ENCODE measurements at places on chromosomes 11 and 22.

DNA sequence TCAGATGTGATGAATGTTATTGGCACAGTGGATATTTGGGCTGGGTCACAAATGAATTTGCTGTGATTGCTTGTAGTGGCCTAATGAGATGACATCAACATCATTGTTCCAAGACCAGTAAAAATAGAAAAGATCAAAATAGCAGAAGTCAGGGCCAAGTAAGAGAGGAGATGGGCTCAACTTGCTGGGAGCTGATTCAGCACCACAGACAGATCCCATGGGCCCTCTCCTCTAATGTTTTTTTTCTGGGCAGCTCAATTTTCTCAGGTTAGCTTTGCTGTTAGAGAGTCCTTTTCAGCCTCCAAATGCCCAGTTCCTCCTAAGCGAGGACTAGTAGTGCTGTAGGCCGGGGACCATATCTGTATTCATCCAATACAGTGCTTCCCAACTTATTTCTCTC is 86.0 kb upstream of the IZUMO1R start:
- DNase-seq: no peak

DNA sequence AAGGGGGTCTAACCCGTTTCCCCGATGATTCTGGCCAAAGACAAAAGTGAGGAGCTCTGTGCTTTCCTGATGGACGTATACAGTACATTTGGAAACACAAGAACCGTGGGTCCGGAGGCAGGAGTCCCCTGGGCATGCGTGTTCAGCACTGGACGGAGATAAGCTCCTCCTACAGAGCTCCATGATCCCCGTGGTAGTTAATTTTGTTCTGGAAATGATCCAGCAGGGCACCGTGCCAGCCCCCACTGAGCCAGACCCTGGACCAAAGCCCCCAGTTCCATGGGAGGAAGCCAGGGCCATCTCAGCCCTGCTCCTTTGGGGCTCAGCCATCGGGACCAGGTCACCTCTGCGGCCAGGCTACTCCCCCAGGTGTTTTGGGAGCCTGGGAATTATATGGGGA is 83.3 kb downstream of the TRMU start:
- DNase-seq: no peak

GRCh38 chr11:38594895-38595294 is 1996.9 kb upstream of the RAG2 start:
- no peak for DNase-seq

DNA sequence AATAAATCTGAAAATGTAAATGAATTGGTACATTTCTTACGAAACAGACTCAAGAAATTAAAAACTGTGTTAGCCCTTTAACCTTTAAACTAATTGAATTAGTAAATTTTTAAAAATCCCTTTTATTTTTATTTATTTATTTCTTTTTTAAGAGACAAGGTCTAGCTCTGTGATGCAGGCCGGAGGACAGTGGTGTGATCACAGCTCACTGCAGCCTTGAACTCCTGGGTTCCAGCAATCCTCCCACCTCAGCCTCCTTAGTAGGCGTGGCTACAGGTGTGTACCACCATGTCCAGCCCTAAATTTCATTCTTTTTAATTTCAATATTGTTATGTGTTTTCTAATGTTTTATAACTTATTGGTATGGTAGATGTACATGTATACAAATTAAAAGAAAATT is 72.6 kb downstream of the MYEOV start:
- no peak for DNase-seq

- no peak for DNase-seq
Measured at GRCh38 chr22:47218671-47219070, 456.2 kb downstream of the TBC1D22A start.

DNA sequence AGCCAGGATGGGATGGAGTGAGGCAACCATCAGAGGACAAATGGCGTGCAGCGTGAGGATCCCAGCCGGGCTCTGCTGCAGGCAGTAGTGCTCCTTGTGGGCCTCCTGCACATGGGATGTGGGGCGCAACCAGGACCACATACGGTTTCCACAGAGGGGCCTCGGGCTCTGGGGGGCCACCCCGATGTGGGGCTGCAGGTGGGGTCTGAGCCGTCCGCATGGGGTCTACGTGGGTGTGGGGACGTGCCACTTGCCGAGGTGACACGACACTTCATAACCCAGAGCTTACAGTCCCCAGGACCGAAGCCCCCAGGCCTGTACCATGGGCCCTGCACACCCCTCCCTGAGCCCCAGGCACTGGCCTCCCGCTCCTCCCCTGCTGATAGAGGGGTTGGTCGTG is 10.8 kb downstream of the TTLL8 start:
- DNase-seq: no peak

DNA sequence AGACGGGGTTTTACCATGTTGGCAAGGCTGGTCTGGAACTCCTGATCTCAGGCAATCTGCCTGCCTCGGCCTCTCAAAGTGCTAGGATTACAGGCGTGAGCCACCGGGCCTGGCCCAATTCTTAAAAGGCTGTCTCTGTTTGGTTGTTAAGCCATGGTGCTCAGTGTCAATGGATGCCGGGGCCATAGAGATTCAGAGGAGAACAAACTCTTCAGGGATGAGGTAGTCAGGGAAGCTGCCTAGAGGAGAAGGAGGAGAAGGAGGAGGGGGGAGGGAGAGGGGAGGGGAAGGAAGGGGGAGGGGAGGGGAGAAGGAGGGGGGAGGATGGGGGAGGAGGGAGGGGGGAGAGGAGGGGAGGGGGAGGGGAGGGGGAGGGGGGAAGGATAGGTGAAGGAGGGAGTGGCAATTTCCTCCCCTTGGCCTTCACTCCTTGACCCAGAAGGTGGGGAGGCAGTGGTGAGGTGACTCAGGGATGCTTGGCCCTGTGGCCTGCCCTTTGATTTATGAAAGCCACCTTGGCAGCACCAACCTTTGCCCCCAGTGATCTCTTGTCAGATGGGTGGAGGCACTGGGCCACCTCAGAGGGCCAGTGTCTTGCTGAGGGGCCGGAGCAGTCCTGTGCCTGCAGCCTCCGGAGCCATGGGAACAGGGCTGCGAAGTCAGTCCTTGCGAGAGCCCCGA is at the start of gene C11orf86:
C11orf86 (plus strand) TSS at position 581 of the 681 bp plus-strand sequence; CDS start at position 640, 59 bp downstream.
- DNase-seq: no peak

DNA sequence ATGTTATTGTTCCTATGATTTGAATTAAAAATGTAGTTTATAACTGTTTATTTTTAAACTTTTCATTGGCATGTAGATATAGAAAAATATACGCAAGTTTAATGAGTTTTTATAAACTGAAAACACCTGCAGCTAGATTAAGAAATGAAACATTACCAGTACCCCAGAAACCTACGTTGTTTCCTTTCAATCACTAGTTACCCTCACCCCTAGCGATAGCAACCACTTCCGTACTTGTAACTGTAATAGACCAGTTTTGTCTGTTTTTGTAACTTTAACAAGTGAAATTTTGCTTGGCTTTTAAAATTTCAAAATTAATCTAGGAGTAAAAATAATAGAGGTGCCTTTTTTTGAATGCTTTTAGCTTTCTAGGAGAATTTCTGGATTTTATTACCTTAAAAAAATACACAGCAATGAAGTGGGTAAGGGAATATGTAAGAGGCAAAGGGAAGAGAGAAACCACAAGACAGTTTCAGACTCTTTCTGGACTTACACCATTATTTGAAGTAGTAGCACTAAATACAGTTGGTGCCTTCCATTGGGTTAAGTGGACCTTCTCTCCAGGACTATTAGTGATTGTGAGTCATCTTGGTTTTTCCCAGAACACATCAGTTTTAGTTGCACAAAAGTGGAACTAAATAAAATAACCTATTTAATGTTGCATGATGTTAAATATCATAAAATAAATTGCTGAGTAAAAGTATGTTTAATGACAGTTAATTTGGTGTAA is 18.7 kb upstream of the NAT10 start:
- no peak for DNase-seq

GRCh38 chr11:132814410-132814809 is 717.9 kb downstream of the OPCML start:
- DNase-seq: no peak

GRCh38 chr11:109864151-109864661 is 229.0 kb upstream of the ZC3H12C start:
- DNase-seq: no peak

DNA sequence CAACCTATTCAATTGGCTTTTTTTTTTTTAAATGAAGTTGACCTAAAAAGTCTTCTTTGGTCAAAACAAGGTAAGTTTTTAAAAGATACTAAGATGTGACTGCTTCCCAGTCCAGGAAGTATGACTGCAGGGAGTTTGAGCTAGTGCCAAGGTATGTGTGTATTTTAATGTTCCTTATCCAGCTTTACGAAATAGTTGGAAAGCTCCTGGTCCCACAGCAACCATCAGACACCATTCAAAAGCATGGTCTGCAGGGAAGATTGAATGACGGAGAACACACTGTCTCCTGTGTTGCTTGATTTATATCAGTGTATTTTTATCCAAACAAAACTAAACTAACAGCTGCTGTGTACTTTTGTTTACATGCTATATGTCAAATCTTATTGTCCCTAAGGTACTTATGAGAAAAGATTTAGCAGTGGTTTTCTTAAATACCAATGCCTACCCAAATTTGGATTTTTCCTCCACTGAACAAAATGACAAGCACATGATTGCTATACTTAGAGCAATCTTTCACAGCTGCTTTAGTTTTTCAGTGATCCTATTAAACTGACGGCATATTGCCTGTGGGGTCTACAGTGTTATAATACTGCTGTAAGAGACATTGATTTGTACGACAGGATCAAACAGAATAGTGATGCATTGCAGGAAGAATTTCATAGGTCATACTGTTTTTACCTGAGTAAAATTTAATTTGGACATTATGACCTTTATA is 122.9 kb downstream of the DCDC1 start:
- no peak for DNase-seq

- no peak for DNase-seq
Measured at GRCh38 chr11:123183391-123184099, 11.5 kb downstream of the CLMP start.

DNA sequence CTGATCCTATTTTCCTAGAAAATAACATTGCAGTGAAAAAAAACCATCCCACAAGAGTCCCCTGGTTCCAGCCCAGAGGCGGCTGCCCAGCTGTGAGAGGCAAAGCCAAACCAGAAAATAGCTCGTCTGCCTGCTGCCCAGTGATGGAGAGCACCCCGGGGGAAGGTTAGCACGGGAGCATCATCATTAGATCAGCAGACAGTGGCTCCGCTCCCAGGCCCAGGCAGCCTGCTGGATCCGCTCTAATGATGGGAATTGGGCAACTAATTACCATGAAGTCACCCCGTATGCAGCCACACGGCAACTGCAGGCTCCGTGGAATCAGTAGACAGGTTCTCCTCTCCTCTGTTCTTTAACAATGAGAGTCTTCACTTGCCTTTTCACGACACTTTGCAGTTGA is 17.1 kb upstream of the B3GAT1 start:
- no peak for DNase-seq

All from occipital lobe (tissue), 3 donors.